ENCODE measurements at places on chromosomes 7 and 10.

GRCh38 chr7:138668946-138669345 lies 32.2 kb downstream of the SVOPL start:
- no peak for DNase-seq

GRCh38 chr7:115689941-115690340 lies 340.6 kb downstream of the TFEC start:
- no peak for DNase-seq

DNA sequence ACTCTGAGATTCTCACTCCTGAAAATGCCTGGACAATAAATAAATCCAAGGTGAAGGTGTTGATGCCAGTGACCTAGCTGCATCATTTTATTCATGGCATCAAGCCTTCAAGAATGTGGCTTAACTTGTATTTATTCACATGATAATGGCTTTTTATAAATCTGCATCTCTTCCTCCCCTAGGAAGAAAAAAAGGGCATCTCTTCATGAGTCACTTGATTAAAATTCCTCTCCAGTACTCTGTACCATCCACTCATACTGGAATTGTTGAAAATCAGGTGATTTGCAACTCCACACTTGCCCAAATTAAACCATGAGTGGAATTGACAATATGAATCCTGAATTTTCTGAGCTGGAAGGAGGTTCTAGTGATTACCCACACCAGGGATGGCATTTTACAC lies 30.2 kb downstream of the PTPRE start:
- no peak for DNase-seq

- DNase-seq = no peak
Observed at GRCh38 chr7:106254525-106255116, 30.2 kb downstream of the NAMPT start.

GRCh38 chr7:30920021-30920583 lies 8.4 kb downstream of the AQP1 start:
- DNase-seq = no peak

DNA sequence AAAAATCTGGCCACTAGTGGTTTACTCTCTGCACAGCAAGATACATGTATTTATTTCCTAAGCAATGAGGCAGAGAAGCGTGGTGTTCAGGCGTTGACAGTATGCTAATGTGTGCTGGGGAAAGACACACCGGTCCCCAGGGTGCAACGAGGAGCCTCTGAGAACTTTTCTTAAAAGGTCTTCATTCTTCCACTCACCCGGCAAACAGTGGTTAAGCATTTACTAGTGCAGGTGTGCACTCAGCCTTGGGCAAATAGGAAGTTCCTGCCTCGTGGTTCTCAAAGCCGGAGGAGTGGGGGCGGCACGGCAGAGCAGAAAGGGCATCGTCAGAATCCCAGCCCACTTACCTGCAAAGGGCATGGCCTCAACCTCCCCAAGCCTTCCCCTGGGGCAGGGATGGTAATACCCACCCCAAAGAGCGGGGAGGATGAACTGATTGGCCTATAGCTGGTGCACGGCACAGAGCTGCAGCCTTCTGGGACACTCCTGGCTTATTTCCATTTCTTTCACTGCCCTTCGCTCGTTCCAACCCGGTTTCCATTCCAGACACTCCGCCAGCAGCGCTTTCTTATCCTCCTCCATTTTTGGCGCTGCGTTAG lies 184.3 kb upstream of the CTBP2 start:
- DNase-seq = no peak

Data from testis (tissue), 5 donors.